Breast epithelium (tissue), 4 donors: ENCODE measurements at places on chromosomes 3 and 15. TPM values are rescaled to one million over a fixed set of nuclear protein-coding genes. Genes with fewer than 3 reads are reported as not detected.

GRCh38 chr3:76812649-76813242 is 227.2 kb upstream of the ROBO2 start:
- H3K27ac ChIP-seq: no peak overlapping the region
- H3K27me3 ChIP-seq: no peaks in the 10 kb centered on the region
- no peak overlapping the region for H3K4me3 ChIP-seq
- no peaks in the 10 kb centered on the region for H3K36me3 ChIP-seq
- DNase-seq: no peak

DNA sequence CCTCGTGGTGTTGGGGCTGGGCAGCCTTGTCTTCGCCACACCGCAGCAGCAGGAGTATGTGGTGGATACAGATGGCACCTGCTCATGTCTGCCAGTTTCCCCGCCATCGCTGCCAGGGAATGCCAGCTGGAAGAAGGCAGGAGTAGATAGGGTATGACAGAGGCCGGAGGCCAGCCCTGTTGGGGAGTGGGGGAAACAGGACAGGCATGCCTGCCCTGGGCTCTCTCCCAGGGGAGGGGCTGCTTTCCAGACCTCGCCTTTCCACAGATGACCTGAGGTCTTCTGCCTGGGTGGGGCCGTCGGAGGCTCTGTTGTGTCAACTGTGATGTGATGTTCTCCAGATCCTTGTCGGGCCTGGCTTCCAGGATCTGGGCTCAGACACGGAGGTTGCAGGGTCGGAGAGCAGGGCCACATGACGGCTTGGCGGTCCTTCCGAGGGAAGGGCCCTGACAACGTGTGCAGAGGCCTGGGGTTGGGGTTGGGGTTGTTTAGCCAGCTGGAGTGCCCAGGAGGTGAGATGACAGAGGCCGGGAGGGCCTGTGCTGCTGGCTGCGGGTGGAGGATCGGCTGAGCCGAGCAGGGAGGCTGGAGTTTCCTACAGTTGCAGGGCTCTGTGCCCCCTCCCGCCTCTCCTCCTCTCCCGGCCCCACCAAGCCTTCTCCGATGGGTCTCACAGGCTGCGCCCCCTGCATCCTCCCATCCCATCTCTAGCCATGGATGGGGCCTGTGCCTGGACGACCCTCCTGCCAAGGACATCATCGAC is 102.0 kb downstream of the TBC1D2B start:
- no peaks in the 10 kb centered on the region for H3K36me3 ChIP-seq
- H3K4me3 ChIP-seq: no peak overlapping the region
- H3K27ac ChIP-seq: no peak overlapping the region
- no peaks in the 10 kb centered on the region for H3K4me1 ChIP-seq
- no peak for DNase-seq

FMN1 gene
- total RNA-seq: 56.8 TPM

DNA sequence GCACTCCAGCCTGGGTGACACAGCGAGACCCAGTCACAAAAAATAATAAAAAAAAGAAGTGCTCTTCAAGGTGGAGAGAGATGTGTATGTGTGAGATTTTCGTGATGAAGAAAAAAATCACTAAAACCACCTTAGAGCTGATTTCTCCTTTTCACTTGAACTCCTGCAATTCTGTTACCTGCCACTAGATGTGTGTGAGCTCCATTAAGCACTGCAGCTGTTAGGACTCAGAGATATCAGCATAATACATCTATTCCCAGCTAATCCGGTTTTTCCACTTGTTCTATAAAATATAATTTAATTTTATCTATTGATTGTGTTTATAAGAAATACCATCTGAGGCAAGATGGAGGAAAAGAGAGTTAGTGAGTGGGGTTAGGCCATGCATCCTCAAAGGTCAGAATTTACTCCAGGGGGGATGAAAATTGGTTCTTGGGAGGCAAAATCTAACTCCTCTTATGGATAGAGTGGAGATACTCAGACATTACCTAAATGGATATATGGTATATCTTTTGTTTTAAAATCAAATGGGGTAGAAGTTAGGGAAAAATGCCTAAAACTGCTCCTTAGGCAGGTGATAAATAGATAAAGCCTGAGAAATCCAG is 152.7 kb downstream of the IL20RB start:
- H3K36me3 ChIP-seq: no peaks in the 10 kb centered on the region
- DNase-seq: no peak
- H3K27me3 ChIP-seq: no peaks in the 10 kb centered on the region
- H3K4me1 ChIP-seq: no peaks in the 10 kb centered on the region
- H3K27ac ChIP-seq: no peak overlapping the region

DAZL gene
- total RNA-seq: not detected

AADAC gene
- total RNA-seq: not detected

PPIP5K1 gene
- 11.4 TPM for total RNA-seq
